ENCODE measurements at places on chromosomes 13 and 19.

DNA sequence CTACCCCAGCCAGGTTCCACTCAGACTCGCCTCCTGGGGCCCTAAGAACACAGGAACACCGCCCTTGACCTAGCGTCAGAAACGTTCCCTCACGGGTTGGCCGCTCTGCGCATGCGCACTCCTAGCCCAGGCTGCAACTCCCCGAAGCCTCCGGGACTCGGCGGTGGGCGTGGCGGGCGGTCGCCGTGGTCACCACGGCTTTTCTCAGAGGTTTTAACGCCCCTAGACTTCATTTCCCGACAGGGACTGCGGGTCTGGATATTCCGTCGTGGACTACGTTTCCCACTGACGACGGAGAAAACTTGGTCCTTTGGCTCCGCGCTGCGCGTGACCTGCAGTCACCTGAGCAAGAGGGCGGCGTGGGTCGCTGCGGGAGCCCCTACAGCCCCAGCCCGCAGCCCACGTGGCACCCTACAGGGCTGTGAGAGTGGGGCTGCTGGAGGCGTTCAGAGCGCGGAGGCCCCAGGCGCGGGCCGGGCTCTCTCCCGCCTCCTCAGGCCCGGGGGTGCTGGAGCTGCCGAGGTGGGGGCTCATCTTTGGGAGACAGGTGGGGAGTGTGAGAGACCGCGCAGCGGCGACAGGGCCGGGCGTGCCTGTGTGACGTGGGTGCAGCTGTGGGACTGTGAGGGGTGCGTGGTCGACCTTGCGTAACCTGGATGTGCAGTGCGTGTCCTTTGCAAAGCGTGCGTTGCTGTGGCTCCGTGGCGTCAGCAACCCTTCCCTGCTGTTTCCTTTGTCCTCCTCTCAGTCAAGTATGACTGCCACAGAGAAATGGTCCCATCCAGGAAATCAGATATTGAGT is 38.0 kb upstream of the ZNF573 start:
- DNase-seq, result no peak

DNA sequence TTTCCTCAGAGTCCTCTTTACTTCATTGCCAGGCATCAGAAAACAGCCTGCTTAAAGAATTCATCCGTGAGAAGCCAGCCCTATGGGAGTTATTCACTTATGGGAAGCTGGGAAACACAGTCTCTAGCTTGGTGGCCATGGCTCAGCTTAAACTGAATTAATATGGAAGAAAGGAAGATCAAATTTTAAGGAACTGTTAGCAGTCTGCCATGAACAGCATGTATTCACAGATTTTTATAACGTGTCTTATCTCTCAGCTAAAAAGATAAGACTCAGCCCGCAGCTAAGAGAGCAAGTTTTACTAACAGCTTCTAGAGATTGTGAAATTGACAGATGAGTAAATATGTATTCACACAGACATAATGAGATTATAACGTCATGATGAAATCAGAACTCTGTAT is 253.7 kb upstream of the RXFP2 start:
- no peak for DNase-seq

GRCh38 chr13:35839806-35840205 is 291.4 kb downstream of the DCLK1 start:
- no peak for DNase-seq

- DNase-seq, result peak; percentile 78
Observed at GRCh38 chr19:12564016-12564664, 12.9 kb upstream of the ZNF564 start.

GRCh38 chr13:95627590-95627989 is 16.9 kb downstream of the DZIP1 start:
- no peak for DNase-seq

GRCh38 chr19:54154603-54155345 is 4.7 kb downstream of the LENG1 start:
- no peak for DNase-seq

- no peak for DNase-seq
Observed at GRCh38 chr13:78868991-78869390, 210.0 kb upstream of the OBI1 start.

DNA sequence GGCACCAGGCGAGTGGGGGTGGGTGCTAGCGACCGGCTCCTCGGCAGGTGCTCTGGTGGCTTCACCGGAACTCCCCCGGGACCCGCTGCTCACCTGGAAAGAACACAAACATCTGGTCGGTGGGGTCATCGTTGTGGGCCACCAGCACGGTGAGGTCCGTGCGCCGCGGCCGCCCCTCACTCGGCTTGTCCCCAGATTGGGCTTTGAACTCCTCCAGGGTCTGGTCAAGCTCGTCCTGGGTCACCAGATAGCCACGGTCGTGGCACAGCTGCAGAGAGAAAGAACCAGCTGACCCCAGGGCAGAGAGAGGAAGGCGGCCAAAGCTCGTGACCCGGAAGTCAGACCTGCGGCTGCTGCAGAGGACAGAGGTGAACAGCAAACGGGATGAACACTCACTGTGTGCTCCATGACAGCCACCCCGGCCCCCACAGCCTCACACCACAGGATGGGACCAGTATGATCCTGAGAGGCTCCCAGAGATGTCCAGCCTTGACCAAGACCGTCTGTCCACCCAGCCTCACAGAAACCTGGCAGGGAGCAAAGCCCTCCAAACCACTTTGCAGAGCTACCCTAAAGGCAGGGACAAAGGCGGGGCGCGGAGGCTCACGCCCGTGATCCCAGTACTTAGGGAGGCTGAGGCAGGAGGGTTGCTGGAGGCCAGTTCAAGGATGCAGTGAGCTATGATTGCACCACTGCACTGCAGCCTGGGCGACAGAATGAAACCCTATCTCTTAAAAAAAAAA is 1.2 kb downstream of the POLR2E start:
- DNase-seq, result no peak

GRCh38 chr19:39128516-39129079 is 3.0 kb downstream of the PAK4 start:
- no peak for DNase-seq

- peak; percentile 60 for DNase-seq
Observed at GRCh38 chr13:42048684-42049453, 421 bp downstream of the DGKH start.

GRCh38 chr19:33304371-33304759 is 2.0 kb upstream of the CEBPA start:
- DNase-seq, result no peak

DNA sequence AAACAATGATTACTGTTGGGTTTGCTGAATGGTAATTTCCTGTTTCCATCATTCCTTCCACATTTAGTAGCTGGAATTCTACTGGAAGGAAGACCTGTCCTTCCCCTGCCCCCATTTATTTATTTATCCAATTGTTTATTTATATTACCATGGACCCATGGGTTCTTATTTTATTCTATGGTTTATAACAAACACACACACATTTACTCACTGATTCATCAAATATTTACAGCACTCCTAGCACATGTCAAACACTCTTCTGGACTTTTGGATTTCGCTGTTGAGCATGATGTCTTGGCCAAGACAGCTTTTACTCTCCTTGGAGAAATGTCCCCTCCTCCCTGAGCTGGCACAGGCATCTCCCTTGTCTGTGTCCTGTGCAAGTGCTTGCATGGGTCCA is 227.8 kb upstream of the MAB21L1 start:
- no peak for DNase-seq

DNA sequence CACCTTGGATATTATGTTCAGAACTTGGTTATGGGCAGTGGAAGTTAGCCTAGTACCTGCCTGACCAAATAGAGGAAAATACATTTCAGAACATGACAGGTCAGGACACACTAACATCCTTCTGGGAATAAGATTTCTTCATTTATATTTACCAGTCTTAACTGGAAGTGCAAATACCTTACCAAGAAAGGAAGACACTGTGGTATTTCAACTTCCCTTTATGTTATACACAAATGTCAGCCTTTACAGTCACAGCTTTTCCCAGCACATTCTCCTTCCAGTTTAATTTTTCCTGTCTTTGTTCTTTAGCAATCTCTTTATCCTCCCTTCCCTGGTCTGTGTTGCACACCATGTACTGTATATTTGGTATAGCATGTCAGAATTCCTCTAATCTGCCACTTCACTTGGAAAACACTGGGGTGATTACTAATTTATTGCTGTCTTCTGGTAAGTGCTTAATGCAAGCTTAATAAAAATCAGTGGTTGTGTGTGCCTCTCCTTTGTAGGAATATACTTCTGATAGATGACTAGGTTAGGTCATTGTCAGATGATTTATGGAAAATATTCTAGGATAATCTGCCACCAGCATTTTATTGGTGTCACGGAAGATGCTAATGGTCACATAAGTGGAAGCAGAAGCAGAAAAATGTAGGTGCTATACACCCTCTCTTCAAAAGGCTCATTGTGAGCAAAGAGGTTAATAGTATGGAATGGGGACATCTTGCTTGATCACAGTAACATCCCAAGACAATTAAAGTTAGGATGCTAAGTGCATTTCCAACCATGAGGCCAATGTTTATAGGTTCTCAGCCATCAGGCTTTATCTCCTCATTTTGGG is 124.3 kb upstream of the STARD13 start:
- DNase-seq, result no peak

DNA sequence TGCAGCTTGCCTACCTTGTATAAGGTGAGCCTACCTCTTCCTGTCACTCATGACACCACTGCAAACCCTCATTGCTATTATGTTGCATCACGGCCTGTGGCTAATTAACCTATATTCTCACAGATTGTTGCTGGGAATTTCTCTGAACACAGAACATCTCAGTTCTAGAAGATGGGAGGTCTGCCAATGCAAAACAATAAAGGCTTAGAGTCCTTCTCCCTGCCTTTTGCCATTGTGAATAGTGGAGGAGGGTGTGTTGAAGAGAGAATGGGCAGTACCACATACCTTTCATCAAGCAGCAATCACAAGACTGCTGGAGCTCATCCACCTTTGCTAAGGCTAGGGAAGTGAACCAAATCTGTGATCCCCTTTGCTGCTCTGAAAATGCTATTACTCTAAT is 34.4 kb downstream of the WDFY2 start:
- DNase-seq, result no peak

DNA sequence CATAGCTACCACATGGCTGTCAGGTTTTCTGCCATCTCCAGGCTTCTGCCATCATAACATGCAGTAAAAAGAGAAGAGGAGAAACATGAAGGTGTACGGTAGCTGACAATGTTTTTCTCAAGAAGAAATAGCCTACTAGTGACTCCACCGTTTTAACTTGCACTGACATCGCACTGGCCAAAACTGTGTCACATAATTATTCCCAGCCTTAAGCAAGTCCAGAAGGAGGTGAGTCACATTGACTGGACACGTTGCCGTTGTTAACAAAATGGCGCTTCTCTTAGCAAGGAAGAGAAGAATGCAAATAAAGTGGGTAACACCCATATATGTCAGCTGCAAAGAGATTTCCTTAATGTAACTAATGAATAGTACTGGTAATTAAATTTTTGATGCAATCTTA is 810.4 kb upstream of the SLC10A2 start:
- no peak for DNase-seq

Measured in hematopoietic multipotent progenitor cell treated with erythropoietin and hydrocortisone succinate and interleukin-3 and kit ligand, for 17 days (in vitro differentiated cells).